ENCODE measurements at places on chromosomes 3 and 15. TPM values are rescaled to one million over a fixed set of nuclear protein-coding genes. Genes with fewer than 3 reads are reported as not detected.
A peak's percentile ranks its signal among the peaks of the same experiment; 100 is the strongest.

- DNase-seq, result no peak
Observed at GRCh38 chr3:194197396-194197960, 61.5 kb downstream of the HES1 start.

GRCh38 chr15:79682285-79682684, 214.5 kb downstream of the MTHFS start:
- peak; percentile 59 for DNase-seq

GRCh38 chr15:96474231-96474664, 143.7 kb downstream of the NR2F2 start:
- no peak for DNase-seq

DNA sequence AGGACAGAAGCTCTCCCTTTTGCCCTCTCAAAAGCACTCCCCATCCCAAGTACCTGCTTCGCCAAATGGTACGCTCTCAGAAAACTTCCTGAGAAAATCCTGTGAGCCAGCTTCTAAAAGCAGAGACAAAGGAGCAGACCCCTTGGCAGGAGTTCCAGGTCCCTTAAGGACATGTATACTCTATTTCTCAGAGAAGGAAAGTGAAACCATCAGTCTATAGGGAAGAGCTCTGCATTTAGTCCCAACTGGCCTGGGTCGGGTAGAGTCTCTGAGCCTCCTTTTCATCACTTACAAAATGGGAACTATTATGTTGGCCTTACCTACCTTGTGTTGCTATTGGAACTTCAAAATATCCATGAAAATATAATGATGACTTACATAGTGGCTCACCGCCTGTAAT, 19.7 kb downstream of the DAPK2 start:
- no peak for DNase-seq

- no peak for DNase-seq
Observed at GRCh38 chr3:161177991-161178390, 43.1 kb upstream of the NMD3 start.

- no peak for DNase-seq
Observed at GRCh38 chr15:38325648-38325990, 73.0 kb downstream of the SPRED1 start.

The SRGAP3 gene
- 6.4 TPM for total RNA-seq

The NRG4 gene
- total RNA-seq, result not detected

The ISLR gene
- 11.1 TPM for total RNA-seq

The STRC gene
- total RNA-seq, result not detected
